ENCODE measurements at places on chromosomes 13 and 19.

DNA sequence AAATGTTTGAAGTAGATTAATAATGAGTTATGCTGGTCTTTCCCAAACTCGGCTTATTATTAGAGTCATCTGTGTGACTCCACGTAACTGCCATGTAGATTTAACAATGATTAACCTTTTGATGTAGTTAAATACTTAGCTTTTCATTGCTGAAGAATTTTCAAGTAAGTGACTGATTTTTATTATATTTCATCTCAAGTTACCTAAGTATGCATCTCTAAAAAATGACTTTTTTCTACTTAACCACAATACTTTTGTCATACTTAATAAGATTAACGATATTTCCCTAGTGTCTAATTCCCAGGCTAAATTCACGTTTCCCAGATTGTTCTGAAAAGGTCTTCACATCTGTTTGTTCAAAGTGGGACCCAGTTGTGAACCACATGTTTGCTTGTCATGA, 17.8 kb downstream of the BIVM start:
- DNase-seq = no peak

GRCh38 chr13:91946498-91947070, 548.2 kb downstream of the GPC5 start:
- no peak for DNase-seq

DNA sequence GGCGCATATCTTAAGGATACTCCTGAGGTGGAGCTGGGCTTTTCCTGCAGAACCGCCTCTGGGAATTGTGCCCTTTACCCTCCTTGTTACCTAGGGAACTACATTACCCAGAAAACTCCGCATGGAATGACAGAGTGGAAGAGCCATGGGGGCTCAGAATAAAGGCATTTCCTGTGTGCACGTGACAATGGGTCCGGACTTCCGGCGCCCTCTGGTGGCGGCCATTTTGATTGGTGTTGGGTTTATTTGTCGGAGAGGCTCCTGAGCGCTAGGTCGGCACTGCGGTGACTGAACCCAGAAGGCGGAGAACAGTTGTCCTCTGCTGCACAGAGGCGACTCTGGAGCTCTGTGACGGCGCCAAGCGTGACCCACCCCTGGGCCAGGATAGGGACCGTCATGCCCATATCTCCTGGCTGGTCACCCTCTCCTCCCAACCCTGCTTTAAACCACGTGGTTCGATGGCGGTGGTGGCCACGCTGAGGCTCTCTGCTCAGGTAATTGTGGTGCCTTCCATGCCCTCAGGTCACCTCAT, at the start of gene ZNF587B:
ZNF587B (plus strand) TSS at position 229 of the 532 bp plus-strand sequence; CDS start at position 459, 230 bp downstream.
- peak; percentile 17 for DNase-seq

- no peak for DNase-seq
Observed at GRCh38 chr13:51153527-51153926, 42.5 kb upstream of the C13orf42 start.

DNA sequence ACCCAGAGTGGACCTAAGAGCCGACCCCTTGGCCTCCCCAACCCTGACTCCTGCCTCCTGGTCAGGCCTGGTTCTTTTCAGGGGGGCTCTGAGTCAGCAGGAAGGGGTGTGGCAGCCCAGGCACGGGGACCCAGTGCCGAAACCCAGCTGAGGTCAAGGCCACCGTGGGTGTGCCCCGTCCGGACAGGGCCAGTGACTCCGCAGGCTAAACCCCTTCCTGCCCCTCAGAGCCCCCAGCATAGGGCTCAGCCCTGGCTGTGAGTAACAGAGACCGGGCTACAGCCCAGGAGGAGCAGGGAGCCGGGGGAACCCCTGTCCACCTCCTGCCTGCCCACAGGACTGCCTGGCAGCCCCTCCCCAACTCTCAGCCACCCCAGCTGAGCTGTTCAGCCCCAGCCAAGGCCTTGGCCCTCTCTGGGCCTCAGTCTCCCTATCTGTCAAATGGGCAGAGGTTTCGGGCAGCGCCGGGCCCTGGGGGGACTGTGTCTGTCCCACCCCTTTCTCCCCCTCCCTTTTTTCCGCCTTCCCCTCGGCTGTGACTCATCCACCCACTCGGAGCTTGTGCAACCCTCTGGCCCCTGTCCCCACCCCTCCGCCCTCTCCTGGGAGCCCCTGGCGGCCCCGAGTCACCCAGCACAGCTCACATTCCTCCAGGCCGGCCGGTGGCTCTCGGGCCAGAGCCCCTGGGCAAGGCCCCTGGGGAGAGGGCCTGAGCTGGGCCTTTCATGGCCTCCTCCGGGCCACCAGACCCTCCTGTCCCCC, 8.6 kb downstream of the ZBTB7A start:
- peak; percentile 87 for DNase-seq

DNA sequence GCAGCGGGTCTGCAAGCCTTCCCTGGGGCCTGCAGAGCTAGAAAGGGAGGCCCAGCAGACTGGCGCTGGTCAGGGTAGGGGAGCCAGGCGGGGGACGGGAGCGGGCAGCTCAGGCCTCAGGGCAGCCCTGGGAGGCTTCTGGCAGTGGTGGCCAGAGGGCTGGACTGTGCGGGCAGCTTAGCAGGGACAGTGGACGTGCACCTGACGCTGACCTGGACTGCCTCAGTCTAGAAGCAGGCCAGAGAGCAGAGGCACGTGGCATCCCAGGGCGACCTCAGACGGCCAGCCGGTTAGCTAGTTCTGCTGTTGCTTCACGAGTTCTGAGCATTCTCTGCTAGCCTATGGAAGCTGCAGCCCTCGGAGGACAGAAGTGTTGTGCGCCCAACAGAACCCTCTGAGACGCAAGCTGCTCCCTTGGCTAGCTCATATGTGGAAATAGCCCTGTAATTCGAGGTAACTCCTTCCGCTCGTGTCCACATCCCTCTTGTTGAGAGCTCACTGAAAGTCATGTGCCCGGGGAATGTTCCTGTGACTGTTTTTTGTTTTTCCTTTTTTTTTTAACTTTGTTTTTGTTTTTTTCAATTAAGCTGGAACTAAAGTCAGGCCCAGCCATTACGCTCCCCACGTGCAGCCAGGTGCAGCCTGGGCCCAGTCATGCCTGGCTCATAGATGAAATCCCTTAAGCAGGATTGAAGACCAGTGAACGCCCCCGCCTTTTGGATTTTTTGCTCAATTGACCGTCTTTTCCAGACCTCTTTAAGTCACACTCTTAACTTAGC, 1.9 kb upstream of the FAM174C start:
- DNase-seq = no peak

DNA sequence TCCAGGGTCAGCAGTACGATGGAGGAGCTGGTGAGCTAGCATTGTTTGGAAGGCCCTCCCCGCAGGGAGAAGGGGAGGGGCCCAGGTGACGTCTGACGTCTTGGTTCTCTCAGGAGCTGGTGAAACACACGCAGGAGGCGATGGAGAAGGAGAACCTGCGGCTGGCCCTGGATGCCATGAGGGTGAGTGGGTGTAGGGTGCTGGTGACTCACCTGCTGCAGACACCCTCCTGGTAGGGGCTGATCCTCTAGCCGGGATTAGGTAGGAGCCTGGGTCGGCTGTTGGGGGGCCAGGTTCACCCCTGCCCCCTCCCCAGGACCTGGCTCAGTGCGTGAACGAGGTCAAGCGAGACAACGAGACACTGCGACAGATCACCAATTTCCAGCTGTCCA, 55.8 kb downstream of the VAV1 start:
- DNase-seq = peak; percentile 4

GRCh38 chr13:74158028-74158427, 23.8 kb upstream of the KLF12 start:
- DNase-seq = no peak

GRCh38 chr13:81409284-81409683, 1068.4 kb upstream of the SPRY2 start:
- no peak for DNase-seq

- DNase-seq = no peak
Observed at GRCh38 chr13:110237875-110238817, 68.8 kb downstream of the COL4A1 start.

DNA sequence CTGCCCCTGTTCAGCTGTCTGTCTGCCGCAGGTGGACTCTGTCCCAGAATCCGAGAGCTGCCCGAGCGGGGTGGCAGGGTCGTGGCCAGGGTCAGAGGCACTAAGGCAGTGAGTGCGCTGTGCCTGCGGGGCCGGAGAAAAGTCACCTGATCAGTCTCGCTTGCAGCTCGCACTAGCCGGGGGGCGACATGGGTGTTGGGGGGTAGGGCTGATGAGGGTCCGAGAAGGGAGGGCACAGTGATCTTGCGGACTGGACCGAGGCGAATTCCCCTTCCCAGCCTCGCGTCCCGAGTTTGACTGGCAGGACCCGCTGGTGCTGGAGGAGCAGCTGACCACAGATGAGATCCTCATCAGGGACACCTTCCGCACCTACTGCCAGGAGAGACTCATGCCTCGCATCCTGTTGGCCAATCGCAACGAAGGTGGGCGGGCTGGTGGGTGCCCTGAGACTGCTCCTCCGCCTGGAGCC, 627 bp downstream of the GCDH start:
- no peak for DNase-seq

DNA sequence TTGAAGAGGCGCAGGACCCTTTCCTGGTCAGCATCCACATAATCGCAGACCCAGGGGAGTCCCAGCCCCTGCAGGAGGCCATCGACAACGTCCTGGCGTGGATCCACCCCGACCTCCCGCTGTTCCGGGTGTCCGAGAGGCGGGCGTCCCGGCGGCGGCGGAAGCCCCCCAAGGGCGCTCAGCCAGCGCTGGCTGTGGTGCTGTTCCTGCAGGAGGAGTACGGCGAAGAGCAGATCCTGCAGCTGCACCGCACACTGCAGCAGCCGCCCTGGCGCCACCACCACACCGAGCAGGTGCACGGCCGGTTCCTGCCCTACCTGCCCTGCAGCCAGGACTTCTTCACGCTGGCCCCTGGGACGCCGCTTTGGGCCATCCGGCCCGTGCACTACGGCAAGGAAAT, 29.3 kb downstream of the FAM124A start:
- DNase-seq = no peak

GRCh38 chr19:49247676-49248075, 77.3 kb downstream of the SLC6A16 start:
- DNase-seq = no peak

GRCh38 chr13:42524487-42525034, 49.4 kb upstream of the TNFSF11 start:
- DNase-seq = peak; percentile 57

GRCh38 chr13:111399334-111399733, 78.9 kb downstream of the TEX29 start:
- DNase-seq = no peak

GRCh38 chr19:31139871-31140505, 209.2 kb downstream of the TSHZ3 start:
- peak; percentile 13 for DNase-seq

DNA sequence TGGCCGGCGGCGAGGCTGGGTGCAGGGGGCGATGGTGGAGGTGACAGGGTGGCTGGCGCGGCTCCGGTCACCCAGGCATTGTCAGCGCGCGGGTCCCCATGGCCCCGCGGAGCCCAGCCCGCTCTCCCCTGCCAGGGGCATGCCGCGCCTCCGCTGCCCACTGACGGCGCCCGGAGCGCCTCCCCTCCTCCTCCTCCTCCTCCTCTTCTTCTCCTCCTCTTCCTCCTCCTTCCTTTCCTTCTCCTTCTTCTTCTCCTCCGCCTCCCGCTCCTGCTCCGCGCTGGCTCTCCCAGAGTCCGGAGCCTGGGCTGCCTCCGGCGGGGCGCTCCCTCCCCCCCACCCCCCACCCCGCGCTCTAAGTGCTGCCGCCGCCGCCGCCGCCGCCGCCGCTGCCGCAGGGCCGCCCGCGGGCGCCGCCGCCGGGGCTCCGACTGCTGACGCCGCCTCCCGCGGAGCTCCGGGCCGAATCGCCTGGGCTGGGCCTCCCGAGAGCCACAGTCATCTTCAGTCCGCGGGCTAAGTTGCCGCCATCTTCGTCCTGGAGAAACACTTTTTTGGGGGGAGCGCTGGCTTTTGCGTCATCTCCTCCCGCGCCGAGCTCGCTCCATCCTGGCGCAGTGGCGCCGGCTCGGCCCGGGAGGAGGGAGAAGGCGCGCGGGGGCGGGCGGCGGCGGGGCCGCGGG, 348.3 kb downstream of the LIG4 start:
- peak; percentile 69 for DNase-seq

DNA sequence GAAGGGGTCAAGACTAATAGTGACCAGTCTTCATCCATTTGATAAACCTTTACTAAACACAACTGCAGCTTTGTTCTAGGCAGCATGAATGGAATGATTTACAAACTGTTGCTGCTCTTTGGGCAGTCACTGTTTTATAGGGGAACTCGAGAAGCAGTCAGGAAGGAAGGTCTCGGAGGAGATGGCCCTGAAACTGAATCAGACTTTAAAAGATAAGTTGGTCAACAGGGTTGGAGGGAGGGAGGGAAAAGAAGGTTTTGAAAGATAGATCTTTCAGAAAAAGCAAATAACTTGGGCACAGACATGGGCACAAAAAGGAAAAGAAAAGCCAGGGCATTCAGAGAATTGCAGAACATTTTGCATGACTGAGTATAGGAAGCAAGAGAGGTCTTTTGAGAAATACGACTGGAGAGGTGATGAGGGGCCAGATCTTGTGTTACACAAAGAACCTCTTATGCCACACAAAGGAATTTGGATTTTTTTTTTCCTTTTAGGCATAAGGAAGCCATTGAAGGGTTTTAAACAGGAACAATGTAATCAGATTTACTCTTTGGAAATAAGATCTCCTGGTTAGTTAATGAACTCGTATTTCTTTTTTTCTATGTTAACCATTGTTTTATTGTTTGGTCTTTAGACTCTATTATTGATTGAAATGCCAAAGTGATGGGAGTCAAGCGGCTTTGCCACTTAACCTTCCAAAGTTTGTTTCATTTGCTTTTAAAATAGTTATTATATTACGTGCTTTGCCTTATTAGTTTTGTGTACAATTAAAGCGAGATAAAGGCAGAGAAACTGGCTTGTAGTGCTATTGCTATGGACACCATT, 37.5 kb upstream of the SACS start:
- DNase-seq = no peak

- peak; percentile 68 for DNase-seq
Observed at GRCh38 chr13:51006067-51006845, 96.7 kb downstream of the RNASEH2B start.

DNA sequence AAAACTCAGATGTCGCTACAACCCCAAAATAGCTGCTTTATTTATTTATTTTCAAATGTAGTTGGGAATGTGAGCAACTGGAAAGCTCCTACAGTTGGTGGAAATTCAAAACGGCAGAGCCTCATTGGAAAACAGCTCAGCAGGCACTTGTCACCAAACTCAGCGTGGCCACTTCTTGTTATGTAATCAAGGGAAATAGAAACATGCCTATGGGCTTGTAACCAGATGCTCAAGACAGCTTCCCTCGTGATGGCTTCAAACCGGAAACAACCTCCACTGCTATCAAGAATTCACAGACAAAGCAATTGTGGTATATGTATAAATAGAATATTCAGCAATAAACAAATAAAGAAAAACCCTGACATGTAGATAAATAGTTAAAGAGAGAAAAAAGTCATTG, 627.8 kb upstream of the SLC10A2 start:
- DNase-seq = no peak

DNA sequence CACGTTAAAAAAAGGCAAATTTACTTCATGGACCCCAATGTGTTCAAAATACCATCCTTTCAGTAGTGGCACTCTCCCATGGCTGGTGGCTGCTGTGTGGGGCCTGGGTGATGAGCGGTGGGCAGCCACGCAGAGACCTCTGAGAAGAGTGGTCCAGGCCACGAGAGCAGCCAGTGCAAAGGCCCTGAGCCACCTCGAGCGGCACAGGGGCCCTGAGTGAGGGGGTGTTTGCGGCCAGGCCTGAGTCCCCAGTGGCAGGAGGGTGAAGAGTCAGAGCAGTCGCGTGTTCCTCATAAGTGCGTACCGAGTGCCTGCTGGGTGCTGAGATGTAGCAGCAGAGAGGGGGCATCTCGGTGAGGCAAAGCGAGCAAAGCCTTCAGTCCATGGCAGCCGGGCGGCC, 7.0 kb downstream of the ZNF444 start:
- DNase-seq = no peak

GRCh38 chr13:20128459-20128931, 32.4 kb downstream of the GJA3 start:
- no peak for DNase-seq
